A172 (cell line): ENCODE measurements at places on chromosomes 2 and 18. TPM values are rescaled to one million over a fixed set of nuclear protein-coding genes. Genes with fewer than 3 reads are reported as not detected.

DNA sequence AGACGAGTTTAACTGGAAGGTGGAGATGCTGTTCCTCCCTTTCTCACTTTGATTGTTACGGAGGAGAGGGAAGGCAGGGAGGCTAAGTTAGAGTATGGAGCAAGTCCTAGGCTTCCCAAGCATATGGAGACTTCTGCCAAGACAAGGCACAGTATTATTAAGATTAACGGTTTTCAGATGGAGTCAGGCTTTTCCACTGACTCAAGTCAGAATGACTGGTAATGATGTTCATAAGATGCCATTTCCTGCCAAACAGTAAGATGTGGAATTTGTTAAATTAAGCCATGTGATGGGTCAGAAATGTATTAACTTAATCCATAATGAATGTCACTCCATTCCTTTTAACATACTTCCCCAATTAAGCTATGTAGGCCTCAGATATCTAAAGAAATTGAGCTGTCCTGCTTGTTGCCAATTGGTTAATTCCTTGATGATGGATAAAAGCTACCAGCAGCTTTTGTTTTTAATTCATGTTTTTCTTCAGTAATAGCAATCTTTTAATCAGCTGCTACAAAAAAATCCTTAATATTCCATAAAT, 383.7 kb downstream of the ZNF521 start:
- no peak for DNase-seq

Gene TUBA4B
- not detected in 2 replicates for total RNA-seq

Gene GYPC
- total RNA-seq, result 44.7 and 59.0 TPM in 2 replicates

DNA sequence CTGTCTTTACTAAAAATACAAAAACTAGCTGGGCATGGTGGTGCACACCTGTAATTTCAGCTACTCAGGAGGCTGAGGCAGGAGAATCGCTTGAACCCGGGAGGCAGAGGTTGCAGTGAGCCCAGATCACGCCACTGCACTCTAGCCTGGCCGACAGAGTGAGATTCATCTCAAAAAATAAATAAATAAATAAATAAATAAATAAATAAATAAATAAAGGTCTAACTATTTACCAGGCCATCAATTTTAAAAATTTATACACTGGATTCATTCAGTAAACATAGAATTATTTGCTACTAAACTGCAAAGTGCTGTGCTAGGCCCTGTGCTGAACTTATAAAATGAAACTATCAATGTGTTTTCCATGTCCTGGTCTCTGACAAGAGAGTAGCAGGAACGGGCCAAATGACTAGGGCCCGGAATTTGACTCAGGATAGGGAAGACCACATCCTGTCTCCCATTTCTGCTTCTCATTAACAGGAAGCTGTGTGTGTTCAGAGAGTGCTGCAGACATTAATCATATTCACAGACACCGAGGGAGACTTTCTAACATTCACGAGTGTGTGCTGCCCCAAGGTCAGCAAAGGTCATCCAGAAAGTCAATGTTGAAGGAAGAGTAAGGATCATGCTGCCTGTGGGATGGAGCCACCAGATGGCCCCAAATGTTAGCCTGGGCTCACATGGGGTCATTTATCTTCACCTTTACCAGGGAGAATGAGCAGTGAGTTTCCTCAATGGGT, 95.8 kb downstream of the SPP2 start:
- DNase-seq, result peak; percentile 99

Gene PGAP1
- total RNA-seq, result 4.1 and 6.5 TPM in 2 replicates

DNA sequence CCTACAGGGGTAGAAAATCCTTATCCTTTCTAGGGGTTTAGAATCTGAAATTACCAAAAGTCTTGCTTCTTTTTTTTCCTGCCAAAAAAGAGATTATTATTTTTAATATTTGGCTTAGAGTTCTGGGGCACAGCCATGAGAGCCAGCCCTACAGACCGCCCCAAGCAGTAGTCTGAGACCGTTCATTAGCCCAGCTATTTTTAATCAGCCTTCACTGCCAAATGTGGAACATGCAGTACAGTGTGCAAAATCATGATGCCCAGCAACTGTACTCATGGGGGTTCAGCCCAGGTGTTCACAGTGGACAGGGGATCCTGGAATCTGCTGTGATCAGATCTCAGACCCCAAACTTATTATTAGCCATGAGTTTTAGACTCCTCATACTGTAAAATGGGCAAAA, 60.4 kb downstream of the GRB14 start:
- DNase-seq, result no peak

Gene GLI2
- total RNA-seq, result 4.6 and 4.7 TPM in 2 replicates
